ENCODE measurements at places on chromosomes 3 and 15. TPM values are rescaled to one million over a fixed set of nuclear protein-coding genes. Genes with fewer than 3 reads are reported as not detected.

DNA sequence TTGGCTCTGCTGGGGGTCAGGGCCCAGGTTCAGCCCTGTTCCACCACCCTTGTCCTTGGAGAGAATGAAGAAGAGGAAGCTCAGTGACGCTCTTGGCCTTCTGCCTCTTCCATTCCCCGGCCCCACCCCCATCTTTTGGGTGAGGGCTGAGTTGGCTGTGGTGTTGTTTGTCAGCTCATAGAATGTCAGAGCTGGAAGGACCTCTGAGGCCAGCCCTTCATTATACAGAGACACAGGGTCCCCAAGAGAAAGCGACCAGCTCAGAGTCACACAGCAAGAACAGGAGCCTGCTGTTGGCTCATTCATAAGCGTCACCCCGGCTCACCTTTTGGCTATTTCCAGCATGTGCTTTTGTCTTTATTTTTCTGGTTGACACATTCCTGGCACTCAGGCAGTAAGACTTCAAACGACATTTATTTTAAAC lies 68.2 kb downstream of the AAGAB start:
- H3K4me1 ChIP-seq, result peaks cover 19% of the 10 kb centered on the region
- DNase-seq, result no peak
- H3K4me3 ChIP-seq, result no peak overlapping the region
- peaks cover 15% of the 10 kb centered on the region for H3K36me3 ChIP-seq
- H3K27ac ChIP-seq, result no peak overlapping the region
- H3K27me3 ChIP-seq, result no peaks in the 10 kb centered on the region

- H3K4me3 ChIP-seq, result peak overlapping the region; percentile 43
- H3K4me1 ChIP-seq, result peaks cover 90% of the 10 kb centered on the region
- DNase-seq, result no peak
- peak overlapping the region; percentile 97 for H3K27ac ChIP-seq
- no peaks in the 10 kb centered on the region for H3K27me3 ChIP-seq
- no peaks in the 10 kb centered on the region for H3K36me3 ChIP-seq
These were observed 43.0 kb downstream of the RAB8B start for GRCh38 chr15:63232405-63232804.

DNA sequence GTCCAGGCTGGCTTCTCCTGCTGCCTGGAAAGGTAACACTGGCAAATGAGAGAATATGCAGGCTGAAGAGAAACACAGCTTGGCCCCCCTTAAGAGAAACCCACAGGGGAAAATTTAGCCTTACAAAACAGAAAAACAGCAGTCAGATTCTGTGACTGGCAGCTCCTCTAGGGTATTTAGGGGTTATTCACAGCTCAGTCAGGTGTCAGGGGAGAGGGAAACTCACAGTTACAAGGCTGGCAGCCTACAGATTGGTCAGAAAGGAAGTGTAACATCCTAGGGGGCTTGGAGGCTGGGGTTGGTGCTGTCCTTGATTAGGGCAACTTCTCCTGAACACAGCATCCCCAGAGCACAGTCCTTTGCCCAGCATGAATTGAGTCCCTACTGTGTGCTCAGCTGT lies 81.4 kb downstream of the SEMA5B start:
- no peak overlapping the region for H3K4me3 ChIP-seq
- no peak overlapping the region for H3K27ac ChIP-seq
- no peaks in the 10 kb centered on the region for H3K36me3 ChIP-seq
- H3K4me1 ChIP-seq, result no peaks in the 10 kb centered on the region
- no peak for DNase-seq

GRCh38 chr15:27271258-27271657 lies 300.3 kb downstream of the GABRG3 start:
- H3K4me1 ChIP-seq, result no peaks in the 10 kb centered on the region
- H3K27me3 ChIP-seq, result no peaks in the 10 kb centered on the region
- DNase-seq, result no peak
- no peak overlapping the region for H3K4me3 ChIP-seq
- peaks cover 4% of the 10 kb centered on the region for H3K36me3 ChIP-seq

DNA sequence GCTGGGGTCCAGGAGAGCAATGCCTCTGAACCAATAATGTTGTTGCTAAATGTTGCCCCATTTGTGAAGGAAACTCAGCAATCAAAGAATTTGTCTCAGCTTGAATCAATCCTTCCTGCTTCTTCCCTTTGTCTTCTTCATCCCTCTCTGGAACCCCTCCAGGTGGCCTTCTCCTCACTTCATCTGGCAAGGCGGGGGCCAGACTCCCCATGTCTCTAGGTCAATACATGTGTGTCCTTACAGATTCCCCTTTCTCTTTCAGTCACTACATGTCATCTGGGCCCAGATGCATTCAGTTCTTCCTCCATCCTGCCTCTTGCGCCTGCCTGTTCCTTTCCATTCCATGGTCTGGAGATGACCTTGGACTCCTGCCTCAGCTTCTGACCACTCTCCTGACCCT lies 8.0 kb upstream of the LTF start:
- no peak overlapping the region for H3K4me3 ChIP-seq
- DNase-seq, result no peak
- H3K4me1 ChIP-seq, result no peaks in the 10 kb centered on the region
- peaks cover 35% of the 10 kb centered on the region for H3K27me3 ChIP-seq
- H3K36me3 ChIP-seq, result peaks cover 15% of the 10 kb centered on the region
- no peak overlapping the region for H3K27ac ChIP-seq

DNA sequence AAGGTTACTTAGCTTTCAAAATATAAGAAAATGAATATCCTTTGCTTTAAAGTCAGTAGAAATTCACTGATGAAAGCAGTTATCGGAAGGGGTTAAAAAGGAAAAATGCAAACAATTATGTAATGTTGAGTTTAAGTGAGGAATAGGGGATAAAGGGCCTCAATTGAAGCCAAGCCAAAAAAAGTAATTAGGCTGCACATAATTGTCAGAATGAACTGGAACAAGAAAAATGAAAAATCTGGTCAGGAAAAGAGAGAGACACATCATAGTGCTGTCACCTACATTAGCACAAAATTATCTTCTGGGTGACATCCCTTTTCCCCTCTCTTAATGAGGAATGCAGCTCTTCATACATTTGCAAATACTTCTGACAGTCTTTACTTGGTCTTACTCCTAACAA lies 48.8 kb upstream of the PIK3R4 start:
- no peak overlapping the region for H3K4me3 ChIP-seq
- peaks cover 17% of the 10 kb centered on the region for H3K27me3 ChIP-seq
- no peaks in the 10 kb centered on the region for H3K36me3 ChIP-seq
- H3K4me1 ChIP-seq, result no peaks in the 10 kb centered on the region

GRCh38 chr3:46947981-46948791 lies 28.4 kb downstream of the CCDC12 start:
- H3K4me1 ChIP-seq, result peaks cover 79% of the 10 kb centered on the region
- H3K36me3 ChIP-seq, result peaks cover 4% of the 10 kb centered on the region
- peak overlapping the region; percentile 91 for H3K27ac ChIP-seq
- no peaks in the 10 kb centered on the region for H3K27me3 ChIP-seq
- peak; percentile 71 for DNase-seq
- peak overlapping the region; percentile 66 for H3K4me3 ChIP-seq

GRCh38 chr3:186080849-186081438 lies 27.9 kb downstream of the ETV5 start:
- H3K4me1 ChIP-seq, result no peaks in the 10 kb centered on the region
- no peak overlapping the region for H3K27ac ChIP-seq
- no peaks in the 10 kb centered on the region for H3K36me3 ChIP-seq
- peaks cover 55% of the 10 kb centered on the region for H3K27me3 ChIP-seq

DNA sequence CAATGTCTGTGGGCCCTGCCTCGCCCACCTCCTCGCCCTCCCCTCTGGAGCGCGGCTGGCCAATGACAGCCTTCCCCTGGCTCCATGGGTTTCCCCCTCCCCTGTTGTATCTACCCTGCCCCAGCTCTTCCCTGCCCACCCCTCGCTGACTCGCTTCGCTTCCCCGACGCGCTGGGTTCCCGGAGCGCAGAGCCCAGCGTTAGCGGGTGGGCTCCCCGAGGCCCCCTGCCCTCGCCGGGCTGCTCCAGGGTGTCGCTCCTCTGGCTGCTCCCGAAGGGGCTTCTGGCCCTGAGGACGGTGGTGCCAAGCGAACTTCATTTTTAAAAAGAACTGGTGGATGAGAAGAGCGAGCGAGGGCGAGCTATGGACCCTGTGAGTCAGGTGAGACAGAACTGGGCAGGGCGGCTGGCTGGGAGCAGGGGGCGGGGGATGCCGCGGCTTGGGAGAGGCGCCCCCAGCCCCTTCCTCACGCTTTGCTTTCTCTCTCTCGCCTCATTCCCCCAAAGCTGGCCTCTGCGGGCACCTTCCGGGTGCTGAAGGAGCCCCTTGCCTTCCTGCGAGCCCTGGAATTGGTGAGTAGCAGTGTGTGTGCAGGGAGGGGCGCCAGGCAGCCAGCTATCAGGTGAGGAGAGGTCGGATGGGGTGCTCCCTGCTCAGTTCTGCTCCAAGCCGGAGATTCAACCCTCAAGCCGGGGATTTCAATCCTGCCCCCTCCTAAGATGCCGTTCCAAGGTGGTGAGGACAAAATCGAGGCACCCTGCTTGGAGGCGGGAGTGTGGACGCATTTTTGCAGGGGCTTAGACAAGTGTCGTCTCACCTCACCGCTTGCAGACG lies at the start of gene SYNPR:
Gene SYNPR, plus strand, starts transcription at position 138 of the 834 bp plus-strand sequence.
- H3K27me3 ChIP-seq, result peaks cover 30% of the 10 kb centered on the region
- no peaks in the 10 kb centered on the region for H3K4me1 ChIP-seq
- no peak within 1 kb of the TSS for H3K4me3 ChIP-seq
- H3K27ac ChIP-seq, result no peak within 1 kb of the TSS
- no peak for DNase-seq
- H3K36me3 ChIP-seq, result no peaks in the 10 kb centered on the region

Gene GLCE
- 4.2 TPM for total RNA-seq

Gene IL16
- total RNA-seq, result 50.9 TPM
